ENCODE measurements at places on chromosomes 13 and 19.
A peak's percentile ranks its signal among the peaks of the same experiment; 100 is the strongest.

- no peak for DNase-seq
These were observed 25.1 kb downstream of the PPP1R37 start for GRCh38 chr19:45118106-45118505.

DNA sequence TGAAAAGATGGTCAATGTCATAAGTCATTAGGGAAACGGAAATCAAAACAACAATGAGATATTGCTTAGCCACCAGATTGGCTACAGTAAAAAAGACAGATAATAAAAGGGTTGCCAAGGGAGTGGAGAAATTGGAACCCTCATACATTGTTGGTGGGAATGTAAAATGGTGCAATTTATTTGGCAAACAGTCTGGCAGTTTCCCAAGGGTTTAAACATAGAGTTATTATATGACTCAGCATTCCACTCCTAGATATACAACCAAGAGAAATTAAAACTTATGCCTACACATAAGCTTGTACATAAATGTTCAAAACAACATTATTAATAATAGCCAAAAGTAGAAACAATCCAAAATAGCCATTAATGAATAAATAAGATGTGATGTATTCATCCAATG, 9.9 kb upstream of the ZNF227 start:
- DNase-seq, result no peak

DNA sequence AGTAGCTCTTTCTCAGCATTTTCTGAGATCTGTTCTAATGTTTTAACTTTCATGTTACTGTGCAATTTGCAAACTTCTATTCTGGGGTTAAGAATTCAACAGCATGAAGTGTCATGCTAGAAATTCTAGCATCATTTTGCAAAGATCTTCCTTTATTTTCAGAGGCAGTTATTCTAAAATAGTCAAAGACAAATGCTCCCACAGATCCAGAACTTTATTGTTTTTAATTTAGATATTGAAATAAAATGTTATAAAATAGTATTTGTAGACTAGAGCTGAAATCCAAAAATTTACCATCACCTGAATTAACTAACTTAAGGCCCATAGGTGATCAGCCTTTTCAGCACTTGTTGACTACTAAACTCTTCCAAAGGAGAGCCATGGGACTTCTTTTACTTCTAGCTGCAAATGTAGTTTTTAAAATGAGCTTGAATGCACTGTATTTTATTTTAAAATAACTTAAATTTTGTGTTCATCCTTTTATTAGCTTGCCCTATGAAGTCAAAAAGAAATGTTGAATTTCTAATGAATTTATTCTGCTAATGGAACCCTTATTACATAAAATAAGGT, 3.2 kb downstream of the MAB21L1 start:
- no peak for DNase-seq

DNA sequence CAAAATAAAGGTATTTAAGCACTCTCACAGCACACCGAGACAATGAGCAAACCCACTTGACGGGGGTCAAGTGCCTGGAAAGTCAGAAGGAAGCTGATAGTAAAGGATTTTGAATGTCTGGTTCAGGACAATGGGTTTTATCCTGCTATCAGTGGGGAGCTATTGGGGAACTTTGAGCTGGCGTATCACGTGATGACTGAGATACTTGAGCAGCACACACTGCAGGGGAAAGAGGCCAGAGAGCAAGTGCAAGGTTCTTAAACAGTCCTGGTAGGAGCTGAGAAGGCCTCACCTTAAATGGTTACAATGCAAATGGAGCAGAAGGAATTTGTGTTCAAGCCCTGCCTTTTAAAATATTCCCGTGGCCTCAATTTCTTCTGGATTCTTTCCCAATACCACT, 225.3 kb downstream of the LACC1 start:
- DNase-seq, result no peak

DNA sequence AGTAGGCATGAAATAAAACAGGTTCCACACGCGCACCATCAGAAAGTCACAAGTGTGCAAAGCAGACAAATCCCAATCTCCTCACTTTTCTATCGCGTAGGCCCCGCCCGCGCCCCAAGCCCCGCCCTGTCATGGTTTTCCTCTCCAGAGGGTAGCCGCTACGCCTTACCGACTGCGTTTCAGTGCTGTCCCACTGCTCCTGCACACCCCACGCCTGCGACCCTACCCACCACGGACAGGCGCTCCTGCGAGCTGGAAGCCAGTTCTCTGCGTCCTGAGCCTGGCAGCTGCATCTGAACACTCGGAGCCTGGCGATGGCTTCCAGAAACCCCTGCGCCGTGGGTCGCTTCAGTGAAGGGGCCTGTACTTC, 379 bp upstream of the ZNF470 start:
- DNase-seq, result peak; percentile 17

GRCh38 chr13:77429320-77430142, 102.6 kb upstream of the MYCBP2 start:
- no peak for DNase-seq

DNA sequence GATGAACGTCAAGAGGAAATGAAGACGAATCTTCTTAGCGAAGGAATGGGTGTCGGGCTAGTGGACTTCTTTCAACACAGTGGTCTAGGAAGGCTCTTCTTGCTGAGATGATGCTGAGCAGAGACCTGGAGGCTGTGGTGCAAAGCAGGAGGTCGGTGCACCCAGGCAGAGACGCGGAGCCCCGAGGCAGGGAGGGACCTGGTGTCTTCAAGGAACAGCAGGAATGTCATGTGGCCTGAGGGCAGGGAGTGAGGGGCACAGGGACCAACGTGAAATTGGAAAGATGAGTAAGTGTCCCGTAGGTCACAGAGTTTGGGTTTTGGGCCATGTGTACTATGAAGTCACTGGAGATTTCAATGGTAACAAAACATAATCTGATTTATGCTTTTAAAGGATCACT, 11.4 kb upstream of the CDC42EP5 start:
- no peak for DNase-seq

DNA sequence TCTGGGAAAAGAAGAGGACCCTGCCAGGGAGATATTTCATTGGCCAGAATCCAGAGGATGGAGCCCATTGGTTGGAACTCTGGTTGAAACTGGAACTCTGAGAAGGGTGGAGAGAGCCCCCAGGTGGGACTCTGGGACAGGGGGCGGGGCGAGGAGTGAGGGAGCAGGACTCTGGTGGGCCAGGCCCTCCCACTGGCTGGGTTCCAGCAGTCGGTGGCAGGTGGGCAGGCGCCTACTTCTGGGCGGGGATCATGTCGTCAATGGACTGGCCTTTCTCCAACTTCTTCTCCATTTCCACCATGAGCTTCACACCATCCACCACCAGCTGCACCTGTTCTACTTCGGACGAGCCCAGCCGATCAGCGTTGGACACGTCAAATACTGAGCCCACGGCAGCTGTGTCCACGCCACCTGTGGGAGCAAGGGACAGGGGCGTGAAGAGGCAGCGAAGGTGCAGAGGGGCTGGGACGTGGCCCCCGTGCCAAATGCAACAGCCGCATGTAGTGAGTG, 16.1 kb downstream of the CKM start:
- DNase-seq, result no peak

DNA sequence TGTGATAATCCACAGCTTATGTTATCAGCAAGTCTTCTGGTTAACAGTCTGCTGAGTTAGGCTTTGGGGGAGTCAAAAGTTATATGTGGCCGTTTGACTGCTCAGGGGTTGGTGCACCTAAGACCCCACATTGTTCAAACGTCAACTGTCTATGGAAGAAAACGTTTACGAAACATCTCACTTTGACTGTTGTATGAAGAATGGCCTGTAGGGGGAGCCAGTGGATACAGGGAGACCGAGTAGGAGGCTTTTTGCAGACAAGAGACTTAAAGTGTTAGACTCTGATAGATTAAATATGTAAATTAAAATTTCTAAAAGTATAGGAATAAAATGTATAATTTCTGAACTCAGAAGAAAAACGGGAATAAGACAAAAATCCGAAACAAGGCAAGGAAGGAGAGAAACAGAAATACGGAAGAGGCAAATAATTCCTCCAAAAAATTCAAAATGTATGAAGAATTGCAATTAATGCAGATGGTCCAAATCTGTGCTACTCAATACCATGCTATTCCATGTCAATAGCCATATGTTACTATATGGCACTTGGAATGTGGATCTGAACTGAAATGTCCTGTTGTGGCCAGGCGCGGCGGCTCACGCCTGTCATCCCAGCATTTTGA, 37.8 kb downstream of the TNFSF14 start:
- peak; percentile 72 for DNase-seq

DNA sequence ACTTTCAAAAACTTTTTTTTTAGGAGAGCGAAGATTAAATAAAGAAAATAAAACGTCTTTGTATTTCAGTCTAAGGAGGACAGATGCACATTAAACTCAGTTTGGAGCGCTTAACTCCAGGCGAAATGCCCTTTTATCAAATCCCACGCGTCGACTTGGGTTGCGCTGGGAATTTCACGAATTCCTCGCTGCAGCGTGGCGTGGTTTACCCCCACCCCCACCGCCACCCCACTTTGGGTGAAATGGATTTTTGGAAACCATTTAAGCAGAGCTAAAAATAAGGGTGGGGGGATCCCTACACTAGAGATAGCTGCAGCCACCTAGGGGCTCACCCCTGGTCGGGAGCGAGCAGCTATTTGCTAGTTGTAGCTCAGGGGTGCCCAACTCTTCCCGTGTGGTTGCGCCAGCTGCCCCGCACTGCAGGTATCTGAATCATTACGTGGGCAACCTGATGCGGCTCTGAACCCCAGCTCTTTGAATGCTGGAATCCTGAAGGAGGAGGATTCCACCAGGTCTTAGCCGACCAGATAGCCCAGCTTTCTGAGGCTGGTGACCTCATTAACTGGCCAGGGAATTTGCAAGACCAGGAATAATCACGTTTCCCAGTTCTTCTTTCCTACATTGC, 6.5 kb upstream of the TSHZ3 start:
- DNase-seq, result no peak

DNA sequence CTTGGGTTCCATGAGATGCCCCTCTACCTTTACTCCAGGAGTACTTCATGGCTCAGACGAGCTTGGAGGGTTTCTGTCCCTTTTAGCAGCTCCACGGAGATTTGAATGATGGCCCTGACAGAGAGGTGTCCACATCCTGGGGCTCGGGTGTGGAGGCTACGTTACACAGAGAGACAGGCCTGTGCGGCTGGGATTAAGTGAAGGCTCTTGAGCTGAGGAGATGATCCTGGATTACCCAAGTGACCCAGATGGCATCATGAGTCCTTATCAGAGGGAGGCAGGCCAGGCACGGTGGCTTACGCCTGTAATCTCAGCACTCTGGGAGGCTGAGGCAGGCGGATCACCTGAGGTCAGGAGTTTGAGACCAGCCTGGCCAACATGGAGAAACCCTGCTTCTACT, 12.4 kb downstream of the DPP9 start:
- DNase-seq, result no peak

DNA sequence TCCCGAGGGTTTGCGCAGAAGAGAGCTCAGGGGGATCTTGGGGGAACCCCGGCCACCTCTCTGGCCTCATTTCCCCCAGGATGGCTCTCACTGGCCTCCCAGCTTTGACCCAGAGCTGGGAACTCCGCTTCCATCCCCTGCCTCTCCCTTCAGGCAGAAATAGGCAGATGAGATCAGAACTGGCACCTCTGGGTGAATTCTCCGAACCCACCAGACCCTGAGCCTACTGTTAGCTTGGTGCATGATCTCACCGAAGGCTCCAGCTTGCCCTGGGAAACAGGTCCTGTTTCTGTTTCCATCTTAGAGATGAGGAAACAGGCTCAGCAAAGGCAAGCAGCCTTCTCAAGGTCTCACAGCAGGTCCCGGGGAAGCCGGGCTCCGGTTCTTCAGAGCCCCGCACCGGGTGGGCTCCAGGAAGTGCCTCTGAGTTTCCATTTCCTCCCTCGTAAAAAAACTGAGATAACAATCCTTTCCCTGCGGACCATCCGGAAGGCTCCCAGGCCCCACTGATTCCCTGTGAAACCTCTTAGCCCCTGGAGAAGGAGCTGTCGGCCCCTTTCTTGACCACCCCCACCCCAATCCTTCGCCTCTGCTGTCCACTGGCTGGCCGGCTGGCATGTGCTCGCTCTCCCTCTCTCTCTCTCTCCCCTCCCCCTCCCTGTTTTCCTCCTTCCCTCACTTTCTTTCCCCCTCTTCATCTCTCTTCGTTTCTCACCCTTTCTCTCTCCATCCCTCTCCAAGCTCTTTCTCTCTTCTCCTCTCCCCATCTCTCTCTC, 2.1 kb downstream of the NECTIN2 start:
- DNase-seq, result no peak

DNA sequence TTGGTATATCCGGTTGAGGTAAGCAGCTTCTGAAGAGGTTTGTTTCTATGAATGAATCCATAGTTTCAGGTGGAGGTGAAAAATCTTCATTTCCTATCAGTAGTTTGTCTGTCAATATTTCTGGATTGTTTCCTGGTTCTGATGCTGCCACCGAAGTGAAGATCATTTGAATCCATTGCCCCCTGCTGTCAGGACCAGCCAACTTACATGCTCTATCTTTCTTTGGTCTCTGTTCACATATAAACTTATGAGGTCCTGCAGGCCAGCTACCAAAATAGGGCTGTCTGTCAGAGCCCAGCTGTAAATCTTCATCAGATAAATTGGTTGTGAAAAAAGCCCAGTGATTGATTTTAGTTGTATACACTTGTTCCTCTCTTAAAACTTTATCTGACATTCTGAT, 15.2 kb upstream of the N4BP2L1 start:
- DNase-seq, result peak; percentile 28

DNA sequence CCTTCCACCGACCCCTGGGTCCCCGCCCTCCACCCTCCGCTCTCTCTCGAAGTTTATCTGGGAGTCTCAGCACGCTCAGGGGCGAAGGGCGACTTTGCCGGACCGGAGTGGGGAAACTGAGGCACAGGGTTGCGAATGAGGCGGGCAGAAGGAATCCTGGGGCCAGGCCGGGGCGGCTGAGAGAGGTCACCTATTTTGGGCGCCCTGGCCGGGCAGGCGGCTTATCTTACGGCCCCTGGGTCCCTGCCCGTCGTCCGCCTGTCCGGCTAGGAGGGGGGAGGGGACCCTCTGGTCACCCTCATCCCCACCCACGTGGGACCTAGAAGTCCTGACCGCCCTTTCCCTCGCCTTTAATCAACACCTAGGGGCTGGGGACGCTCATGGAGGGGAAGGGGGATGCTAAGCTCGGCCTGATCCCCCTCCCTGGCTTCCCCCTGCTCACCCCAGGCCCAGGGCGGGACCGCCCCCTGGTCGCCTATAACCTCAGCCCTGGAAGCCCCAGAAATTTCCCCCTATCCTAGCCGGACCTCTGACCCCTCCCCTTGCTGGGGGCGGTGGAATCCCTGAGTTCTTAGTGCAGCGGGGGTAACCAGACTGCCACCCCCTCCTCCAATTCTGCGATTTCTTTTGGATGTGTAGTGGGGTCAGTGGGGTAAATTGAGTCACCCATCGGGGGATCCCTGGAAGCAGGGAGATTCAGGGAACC, 556 bp downstream of the TRIP10 start:
- DNase-seq, result no peak

DNA sequence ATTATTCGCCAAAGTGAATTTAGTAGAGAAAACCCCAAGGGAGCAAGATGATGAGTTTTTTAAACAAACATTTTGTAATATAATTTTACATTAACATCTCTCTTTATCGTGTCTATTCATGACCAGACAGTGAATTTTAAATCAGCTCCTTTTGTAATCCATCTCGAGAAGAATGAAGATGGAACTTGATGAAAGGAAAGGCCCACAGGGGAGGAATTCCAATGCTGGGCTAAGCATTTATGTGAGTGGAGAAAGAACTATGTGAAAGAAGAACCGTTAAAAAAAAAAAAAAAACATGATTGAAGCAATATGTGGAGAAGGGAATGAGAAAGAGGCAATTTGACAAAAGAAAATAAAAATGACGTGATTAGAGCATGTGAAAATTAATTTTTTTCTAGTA, 170.6 kb downstream of the KCTD12 start:
- DNase-seq, result peak; percentile 89

Data from fibroblast of upper back skin (primary cell).